ENCODE measurements at places on chromosomes 12 and 14. TPM values are rescaled to one million over a fixed set of nuclear protein-coding genes. Genes with fewer than 3 reads are reported as not detected.

CYP46A1 gene
- total RNA-seq, result 0.12 TPM

KRT82 gene
- not detected for total RNA-seq

RNASE4 gene
- 7.8 TPM for total RNA-seq

ACSM4 gene
- not detected for total RNA-seq

APEX1 gene
- 152 TPM for total RNA-seq

MTA1 gene
- total RNA-seq, result 85.9 TPM

REM2 gene
- total RNA-seq, result not detected

SSTR1 gene
- 0.63 TPM for total RNA-seq

PCNX1 gene
- 22.9 TPM for total RNA-seq

ANO6 gene
- total RNA-seq, result 96.6 TPM
